ENCODE measurements at places on chromosomes 5 and 9.

- no peak for DNase-seq
Observed at GRCh38 chr5:14900693-14901461, 29.3 kb upstream of the ANKH start.

GRCh38 chr9:113650207-113651131 is 186.9 kb downstream of the RGS3 start:
- DNase-seq: no peak

- DNase-seq: no peak
Observed at GRCh38 chr9:130837002-130837511, 2.0 kb downstream of the ABL1 start.

- no peak for DNase-seq
Observed at GRCh38 chr9:111001526-111001925, 36.7 kb downstream of the LPAR1 start.

GRCh38 chr9:37371565-37372464 is 50.7 kb upstream of the GRHPR start:
- no peak for DNase-seq

GRCh38 chr5:134289509-134290113 is 63.7 kb upstream of the PPP2CA start:
- no peak for DNase-seq

- DNase-seq: no peak
Observed at GRCh38 chr5:35239911-35240610, 9.8 kb upstream of the PRLR start.

DNA sequence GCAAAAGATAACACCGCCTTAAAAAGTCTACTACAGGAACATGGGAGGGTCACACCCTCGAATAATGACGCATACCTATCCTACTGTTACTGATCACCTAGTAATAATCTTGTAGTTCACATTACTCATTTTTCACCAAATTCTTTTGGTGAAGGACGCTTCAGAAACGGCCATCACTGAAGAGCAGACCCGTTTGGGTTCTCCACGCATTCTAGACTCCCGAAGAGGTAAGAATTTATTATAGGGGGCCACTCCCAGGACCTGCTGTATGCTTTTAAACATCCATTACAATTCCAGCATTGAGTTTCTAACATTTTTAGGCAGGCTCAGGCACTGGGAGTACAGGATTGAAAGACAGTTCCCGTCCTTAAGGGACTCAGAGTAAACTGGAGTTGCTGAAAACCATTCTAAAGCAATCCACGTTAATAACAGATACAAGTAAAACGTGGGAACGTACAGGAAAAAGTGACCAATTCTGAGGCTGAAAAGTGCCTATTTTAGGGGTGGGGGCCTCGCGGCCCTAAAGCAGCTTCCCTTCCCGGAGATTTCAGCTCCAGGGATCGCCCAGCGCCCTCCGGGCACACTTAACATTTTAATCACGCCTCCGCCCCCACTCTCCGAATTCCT is at the start of gene FER:
TSS of gene FER (plus strand) at position 124 of the 627 bp plus-strand sequence. CDS start 50,286 bp downstream, outside the sequence.
- peak; percentile 6 for DNase-seq

DNA sequence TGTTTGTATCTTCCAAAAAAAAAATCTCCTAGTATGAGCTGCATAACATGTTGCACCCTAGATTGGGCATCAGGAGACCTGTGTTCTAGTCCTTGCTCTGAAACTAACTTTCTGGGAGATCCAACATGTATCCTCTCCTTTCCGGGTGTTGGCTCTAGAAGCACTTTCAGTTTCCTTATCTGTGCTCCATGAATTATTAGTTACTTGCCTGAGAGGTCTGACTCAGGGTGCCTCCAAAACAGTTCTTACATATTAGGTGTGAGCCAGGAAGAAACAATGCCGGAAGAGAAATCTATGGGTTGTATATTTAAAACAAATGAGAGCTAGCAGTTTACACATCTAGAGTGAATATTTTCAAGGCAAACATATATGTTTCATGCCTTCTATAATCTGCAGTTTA is 36.7 kb upstream of the SLC36A2 start:
- DNase-seq: no peak

- no peak for DNase-seq
Observed at GRCh38 chr9:77375956-77376532, 198.7 kb downstream of the VPS13A start.

DNA sequence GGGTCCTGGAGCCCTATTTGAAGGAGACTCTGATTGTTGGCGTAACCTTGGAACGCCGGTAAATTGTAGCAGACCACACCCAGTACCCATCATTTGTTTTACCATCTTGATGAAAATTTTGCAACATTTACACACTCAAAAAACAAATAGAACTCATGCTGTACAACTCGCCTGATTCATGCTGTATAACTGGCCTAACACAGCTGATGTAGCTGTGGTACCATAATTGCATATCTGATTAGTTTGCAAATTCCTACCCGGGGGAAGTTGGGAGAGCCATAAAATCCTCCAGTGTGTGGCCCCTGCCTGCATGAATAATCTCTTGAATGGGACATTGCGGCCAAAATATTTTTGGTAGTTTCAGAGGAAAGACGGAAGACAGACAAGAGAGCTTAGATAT is 9.7 kb downstream of the NIPAL4 start:
- no peak for DNase-seq

DNA sequence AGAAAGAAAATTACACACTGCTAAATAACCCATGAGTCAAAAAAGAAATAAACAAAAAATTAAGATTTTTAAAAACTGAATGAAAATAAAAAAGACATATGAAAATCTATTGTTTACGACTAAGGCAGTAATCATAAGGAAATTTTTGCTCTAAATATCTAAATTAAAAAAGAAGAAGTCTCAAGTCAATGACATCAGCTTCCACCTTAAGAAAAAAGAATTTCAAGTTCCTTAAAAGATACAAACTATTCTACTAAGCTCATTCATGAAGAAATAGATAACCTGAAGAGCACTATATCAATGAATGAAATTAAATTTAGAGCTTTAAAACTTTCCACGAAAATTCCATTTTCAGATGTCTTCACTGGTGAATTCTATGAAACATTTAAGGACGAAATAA is 15.7 kb upstream of the STARD4 start:
- no peak for DNase-seq

- DNase-seq: no peak
Observed at GRCh38 chr5:112866739-112867138, 5.7 kb downstream of the SRP19 start.

DNA sequence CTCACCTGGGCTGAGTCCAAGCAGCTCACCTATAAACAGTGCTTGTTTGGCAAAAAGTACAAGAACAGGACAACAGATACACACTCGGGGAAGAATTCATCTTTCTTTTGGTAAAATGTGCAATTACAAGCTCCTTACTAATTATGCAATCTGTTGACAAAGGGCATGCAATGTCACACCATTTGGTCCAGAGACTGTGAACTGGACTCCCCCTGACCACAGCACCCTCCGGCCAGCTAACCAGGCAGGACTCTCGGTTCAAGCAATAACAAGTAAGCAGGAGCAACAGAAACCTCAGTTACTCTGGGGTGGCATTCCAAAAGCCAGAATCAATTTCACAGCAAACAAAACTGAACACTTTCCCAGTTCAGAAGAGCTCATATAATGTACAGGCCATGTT is 113.8 kb downstream of the GNAQ start:
- DNase-seq: no peak

GRCh38 chr5:110351430-110351829 is 375.0 kb downstream of the TMEM232 start:
- DNase-seq: no peak

- no peak for DNase-seq
Observed at GRCh38 chr5:65588694-65589093, 25.6 kb downstream of the PPWD1 start.

GRCh38 chr9:134902936-134903335 is 14.8 kb downstream of the FCN1 start:
- no peak for DNase-seq

DNA sequence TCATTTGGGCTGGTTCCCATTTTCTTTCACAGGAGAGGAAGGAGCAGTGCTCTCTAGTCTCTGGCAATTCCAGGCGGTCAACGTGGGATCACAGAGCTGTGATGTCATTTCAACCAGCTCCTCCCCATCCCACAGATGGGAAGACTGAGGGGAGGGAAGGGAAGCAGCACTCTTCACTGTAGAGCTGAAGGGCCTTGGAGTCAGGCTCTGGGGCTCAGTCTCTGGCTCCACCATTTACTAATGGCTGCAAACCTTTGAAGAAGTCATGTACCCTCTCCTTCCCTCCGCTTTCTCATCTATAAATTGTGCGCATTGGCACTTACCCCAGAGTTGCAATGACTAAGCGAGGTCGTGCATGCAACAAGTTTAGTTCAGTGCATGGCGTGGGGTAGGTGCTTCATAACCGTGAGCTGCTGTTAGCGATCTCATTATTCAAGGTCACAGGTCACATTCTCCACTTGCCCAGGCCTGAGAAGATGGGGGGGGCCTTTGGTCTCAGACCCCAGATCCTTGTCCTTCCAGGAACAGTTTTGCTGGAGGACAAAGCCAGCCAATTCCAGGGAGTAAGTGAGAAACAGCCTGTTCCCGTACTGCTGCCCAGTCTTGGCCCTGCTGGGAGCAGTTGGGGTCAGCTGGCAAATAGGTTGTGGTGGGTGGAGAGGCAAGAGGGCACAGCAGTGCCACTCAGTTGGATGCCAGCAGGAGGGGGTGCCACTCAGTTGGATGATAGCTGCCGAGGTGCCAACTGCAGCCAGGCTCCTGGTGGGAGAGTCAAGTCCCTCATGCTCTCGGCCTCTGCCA is 136.7 kb downstream of the RGS3 start:
- no peak for DNase-seq

DNA sequence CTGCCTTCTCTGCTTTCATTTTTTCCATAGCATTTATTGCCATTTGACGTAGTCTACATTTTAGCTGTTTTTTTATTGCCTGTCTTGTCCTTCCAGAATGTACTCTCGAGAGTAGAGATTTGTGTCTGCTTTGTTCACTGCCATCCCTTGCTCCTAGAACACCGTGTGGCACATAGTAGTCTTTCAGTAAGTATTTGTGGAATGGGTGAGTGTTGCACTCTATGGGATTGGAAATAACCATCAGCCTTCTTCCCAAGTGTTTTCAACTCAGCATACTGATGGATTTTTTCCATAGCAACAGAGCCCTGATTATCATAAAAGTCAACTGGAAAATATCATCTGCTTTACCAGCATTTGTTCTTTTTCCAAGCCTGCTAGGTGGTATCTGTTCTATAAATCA is 462.6 kb downstream of the ENC1 start:
- no peak for DNase-seq

GRCh38 chr9:87292449-87293191 is 205.0 kb upstream of the DAPK1 start:
- DNase-seq: no peak

DNA sequence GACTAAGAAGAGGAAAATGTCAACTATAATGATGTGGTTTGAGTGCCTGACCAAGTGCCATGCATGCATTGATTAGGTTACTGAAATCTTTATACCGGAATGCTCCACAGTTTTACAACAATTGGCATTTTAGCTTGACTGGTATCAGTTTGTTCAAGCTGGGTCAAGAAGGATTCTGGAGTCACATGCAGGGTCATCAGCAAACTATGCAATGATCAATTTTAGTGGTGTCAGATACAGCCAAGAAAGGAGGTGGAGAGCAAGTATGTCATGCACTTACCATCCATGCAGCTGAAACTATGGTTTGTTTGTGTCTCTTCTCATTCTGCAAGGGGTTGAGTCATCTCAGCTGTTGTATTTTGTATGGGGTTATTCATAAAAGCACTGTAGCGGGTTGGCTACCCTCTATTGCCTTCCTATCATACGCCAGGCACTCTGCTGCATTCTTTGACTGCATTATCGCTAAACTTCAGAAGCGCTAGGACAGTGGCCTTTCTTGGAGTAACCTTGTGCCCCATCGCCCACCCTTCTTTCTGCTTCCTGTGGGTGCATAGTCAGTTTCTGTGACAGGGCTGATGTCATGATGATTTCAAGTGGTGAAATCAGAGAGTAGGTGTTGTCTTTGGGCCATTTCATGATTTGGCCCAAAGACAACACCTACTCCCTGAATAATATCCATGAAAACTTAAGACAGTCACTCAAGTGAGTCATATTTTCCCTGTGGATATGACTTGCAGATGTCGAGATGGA is 145.4 kb downstream of the MTX3 start:
- no peak for DNase-seq

DNA sequence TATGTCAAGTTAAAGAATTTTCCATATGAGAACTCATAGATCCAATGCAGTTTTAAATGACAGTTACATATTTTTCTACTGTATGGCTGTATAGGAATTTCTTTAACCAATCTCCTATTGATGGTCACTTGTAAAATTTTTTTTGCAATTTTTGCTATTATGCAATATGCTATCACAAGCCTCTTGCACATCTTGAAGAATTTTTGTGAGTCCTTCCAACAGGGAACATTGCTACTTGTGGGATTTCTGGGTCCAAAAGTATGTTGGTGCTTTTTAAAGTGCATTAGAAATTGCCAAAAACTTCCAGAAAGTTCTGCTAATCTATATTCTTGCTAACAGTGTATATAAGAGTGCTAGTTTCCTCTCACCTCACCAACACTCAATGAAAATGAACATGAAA is 65.1 kb downstream of the NPR3 start:
- DNase-seq: no peak

- DNase-seq: no peak
Observed at GRCh38 chr9:79242489-79242888, 329.3 kb upstream of the TLE4 start.

GRCh38 chr5:150645070-150645700 is 4.7 kb downstream of the SYNPO start:
- DNase-seq: no peak

DNA sequence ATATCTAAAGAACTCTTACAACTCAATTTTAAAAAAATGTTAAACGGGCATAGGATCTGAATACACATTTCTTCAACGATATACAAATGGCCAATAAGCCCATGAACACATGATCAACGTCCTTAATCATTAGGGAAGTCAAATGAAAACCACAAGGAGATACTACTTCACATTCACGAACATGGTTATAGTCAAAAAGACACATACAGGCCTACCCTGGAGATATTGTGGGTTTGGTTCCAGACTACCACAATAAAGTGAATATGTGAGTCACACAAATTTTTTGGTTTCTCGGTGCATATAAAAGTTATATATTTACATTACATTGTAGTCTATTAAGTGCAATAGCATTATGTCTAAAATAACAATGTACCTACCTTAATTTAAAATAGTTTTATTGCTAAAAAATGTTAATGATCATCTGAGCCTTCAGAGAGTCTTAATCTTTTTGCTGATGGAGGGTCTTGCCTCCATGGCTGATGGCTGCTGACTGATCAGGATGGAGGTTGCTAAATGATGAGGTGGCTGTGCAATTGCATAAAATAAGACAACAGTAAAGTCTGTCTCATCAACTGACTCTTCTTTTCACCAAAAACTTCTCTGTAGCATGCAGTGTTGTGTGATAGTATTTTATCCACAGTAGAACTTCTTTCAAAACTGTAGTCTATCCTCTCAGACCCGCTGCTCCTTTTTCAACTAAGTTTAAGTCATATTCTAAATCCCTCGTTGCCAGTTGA is 15.1 kb downstream of the AK3 start:
- no peak for DNase-seq

- DNase-seq: no peak
Observed at GRCh38 chr5:149212198-149212951, 59.3 kb upstream of the AFAP1L1 start.

DNA sequence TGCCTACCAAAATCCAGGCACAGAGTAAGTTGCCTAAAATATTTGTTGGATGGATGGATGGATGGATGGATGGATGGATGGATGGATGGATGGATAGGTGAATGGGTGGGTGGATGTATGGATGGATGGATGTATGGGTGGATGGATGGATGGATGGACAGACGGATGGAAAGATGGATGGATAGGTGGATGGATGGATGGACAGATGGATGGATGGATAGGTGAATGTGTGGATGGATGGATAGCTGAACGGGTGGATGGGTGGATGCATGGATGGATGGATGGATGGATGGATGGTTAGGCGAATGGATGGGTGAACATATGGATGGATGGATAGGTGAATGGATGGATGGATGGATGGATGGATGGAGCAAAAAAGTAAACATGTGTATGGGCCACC is 131.9 kb downstream of the GABBR2 start:
- DNase-seq: no peak
